ENCODE measurements at places on chromosomes 5 and 9.

DNA sequence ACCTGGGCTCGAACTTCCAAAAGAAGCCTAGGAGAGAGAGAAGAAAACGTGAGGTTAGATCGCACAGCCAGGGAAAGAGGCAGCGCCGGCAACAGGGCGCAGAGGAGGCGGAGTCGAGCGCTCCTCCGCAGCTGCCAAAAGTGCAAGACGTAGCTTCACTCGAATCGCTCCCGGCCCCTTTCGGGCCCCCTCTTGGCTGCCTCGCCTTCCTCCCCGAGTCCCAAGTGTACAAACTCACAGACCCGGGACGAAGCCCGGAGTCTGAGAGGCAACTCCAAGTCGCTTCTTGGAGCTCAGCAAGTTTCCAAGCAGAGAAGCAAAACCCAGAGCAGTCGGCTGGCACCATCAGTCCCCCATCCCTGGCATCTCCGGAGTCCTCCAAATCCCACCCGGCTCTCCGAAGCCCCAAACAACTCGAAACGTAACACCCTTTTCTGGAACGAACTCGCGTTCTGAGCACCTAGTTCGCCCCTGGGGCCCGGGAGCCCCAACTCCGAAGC lies 1.2 kb downstream of the MIER3 start:
- DNase-seq = peak; percentile 47

DNA sequence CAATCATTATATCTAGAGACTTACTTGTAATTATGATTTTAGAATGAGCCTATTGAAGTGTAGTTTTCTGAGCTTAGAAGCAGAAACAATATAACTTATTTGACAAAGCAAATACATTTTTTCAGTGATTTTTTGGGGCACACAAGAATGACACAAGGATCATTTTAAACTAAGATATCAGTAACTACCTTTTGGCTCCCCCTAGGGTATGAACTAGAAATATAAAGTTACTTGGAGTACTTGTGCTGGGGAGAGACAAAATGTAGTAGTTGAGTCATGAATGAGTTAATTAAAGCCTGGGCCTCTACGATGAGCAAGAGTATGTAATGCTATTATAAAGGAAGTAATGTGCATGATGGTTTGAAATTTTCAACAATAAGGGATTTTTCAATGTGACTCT lies 1244.1 kb upstream of the ACO1 start:
- DNase-seq = peak; percentile 7

DNA sequence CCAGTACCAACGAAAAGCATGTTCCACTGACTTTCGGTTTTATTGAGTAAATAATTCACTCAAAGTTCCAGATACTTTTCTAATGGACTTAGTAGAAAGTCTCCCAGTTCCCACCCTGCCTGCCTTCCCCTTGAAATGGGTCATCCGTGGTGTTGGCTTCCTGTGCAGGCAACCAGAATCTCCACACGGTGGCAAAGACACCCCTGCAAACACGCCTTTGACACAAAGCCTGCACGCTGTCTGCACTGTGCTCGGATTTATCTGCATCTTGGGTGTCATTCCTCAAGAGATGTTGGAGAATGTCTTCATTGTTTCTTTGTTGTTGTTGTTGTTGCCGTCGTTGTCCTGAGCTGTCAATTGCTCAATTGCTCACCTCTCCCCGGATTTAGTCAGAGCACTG lies 150.0 kb upstream of the IRX2 start:
- DNase-seq = no peak

GRCh38 chr9:110561826-110562225 lies 17.7 kb downstream of the SVEP1 start:
- DNase-seq = no peak

DNA sequence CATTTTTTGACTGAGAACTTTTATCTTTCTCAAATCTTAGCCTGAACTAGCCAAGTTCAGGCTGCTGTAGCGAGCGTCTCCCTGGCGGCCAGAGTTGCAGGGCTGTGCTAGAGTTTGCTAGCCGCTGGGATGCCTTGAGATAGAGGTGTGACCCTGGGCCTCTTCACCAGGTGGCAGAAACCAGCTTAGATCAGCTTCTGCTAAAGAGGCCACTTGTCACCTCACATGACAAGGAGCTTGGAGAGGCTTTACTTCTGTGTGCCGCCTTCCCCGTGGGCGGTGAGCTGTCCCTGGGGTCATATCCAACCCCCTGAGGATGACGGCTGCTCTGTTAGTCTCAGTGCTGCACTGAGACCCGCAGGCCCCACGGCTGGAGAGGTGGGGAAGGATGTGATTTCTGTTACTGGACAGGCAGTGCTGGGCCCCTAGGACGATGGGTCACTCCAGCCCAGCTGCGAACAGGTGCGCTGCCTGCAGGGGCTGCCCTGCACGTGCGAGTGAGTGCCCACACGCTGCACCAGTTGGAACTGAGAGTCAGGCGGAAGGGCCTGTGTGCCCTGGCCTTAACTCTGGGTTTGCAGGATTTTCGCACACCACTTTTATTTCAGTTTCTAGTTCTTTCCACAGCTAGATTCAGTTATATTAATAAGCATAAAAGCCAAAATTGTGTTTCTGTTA lies 63.8 kb downstream of the EHMT1 start:
- DNase-seq = no peak

DNA sequence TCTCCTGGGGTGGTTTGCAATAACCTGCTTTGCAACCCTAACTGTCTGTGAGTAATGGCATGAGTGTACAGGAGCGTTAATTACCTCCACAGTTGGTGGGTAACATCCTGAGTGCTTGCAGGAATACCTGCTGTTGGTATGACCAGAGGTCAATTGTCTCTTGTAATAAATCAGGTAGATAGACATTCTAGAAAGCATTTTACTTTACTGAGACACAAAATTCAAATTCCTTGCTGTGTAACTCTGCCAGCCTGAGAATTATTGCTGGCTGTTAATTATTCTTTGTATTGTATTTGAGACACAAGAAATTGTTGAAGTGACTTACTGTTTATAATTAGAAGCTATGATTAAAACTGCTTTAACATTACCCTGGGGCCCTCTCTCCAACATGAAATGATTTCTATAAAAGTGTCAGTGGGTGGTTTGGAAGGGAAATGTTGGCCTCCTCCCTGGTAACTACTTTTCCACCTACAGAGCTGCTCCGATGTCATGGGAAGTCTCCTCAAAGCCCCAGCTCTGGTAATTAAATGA lies 150.8 kb upstream of the ADCY2 start:
- DNase-seq = no peak

- DNase-seq = no peak
Observed at GRCh38 chr9:90925581-90926257, 124.1 kb downstream of the SYK start.

DNA sequence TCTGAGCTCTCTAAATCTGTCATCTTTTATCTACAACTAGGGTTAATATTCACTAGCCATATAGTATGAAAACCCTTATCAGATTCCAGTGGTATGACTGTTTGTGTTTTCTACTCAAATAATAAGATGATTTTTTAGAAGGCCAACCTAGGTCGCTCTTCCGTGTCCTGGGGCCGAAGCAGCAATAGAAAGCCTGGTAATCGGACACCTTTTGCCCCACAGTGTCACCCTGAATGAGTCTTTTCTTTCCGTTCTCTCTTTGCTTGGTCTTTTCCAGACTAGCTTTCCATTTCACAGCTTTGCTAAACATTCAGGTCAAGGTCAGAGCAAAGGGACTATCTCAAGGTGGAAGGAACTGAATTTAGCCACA lies 243.3 kb upstream of the ANKRD55 start:
- peak; percentile 33 for DNase-seq

DNA sequence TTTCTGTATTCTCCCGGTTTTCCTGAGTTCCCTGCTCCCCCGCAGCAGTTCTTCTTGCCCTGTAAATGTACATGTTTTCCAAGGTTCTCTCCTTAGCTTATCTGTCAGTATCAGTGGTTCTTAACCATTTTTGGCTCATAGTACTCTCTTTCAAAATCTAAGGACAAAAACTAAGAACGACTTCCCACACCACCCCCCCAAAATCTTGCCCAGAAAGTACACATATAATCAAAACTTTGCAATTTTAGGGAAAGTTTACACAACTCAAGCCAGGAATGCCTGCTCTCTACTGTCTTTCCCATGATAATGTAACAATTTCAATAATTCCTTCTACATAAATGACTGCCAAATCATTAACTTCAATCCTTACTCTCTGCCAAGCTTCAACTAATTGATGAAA lies 4.5 kb downstream of the DCAF12 start:
- no peak for DNase-seq

DNA sequence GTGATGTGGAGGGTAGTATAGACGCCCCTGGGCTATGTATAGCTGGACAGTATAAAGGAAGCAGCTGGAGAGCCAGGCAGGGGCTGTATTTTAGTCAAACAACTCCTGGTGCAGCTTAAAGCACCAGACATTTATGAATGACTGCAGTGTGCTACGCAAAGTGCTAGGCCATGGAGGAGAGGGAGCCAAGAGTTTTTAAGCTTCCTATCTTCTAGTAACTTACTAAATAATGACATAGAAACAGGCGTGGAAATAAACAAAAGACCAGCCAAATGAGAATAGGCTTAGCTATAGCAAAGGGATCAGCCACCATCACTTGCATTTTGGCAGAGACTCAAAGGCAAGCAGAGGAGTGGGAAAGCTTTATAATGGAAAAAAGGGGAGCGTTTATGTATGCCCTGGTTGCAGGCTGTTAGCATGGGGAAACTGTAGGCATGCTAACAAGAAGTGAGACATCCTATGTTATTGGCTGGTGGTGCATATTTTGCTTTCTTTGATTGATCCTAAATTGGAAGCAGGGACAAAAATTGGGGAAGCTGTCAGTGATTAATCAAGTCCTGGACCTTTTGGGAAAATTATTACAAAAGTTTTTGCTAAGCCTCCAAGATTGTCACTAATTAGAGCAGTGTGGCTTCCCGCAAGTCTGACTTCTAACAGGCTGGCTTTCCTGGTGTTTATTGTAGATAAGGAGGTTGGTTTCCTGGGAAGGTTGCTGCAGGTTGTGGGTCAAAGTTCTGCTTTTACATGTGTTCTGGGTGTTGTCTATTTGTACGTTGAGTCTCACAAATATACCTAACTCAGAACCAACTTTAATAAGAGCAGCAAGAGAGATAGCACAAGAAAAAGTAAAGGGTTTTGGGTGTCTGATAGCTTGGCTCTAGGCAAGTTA lies 46.6 kb downstream of the RAB3C start:
- DNase-seq = no peak

- DNase-seq = no peak
Observed at GRCh38 chr9:104553261-104553660, 15.7 kb upstream of the OR13C8 start.

DNA sequence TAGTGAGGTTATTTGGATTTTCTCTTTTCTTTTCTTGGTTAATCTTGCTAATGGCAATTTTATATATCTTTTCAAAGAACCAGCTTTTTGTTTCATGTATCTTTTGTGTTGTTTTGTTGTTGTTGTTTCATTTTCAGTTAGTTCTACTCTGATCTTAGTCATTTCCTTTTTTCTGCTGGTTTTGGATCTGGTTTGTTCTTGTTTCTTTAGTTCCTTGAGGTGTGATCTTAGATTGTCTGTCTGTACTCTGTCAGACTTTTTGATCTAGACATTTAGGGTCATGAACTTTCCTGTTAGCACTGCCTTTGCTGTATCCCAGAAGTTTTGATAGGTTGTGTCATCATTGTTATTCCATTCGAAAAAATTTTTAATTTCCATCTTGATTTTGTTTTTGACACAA lies 399.7 kb downstream of the TLE1 start:
- DNase-seq = no peak

Measured in SW480 (cell line).